ENCODE measurements at places on chromosomes 5 and 9.

GRCh38 chr5:91499943-91500531, 116.9 kb upstream of the ARRDC3 start:
- no peaks in the 10 kb centered on the region for H3K4me1 ChIP-seq
- H3K36me3 ChIP-seq = no peaks in the 10 kb centered on the region
- no peak for DNase-seq
- no peaks in the 10 kb centered on the region for H3K27me3 ChIP-seq
- no peak overlapping the region for H3K27ac ChIP-seq
- H3K4me3 ChIP-seq = no peak overlapping the region

- H3K36me3 ChIP-seq = no peaks in the 10 kb centered on the region
- H3K27ac ChIP-seq = peak overlapping the region; percentile 74
- peak overlapping the region; percentile 77 for H3K4me3 ChIP-seq
Observed at GRCh38 chr9:126470241-126470993, 143.3 kb upstream of the LMX1B start.

GRCh38 chr5:78777901-78778300, 129.3 kb upstream of the LHFPL2 start:
- no peaks in the 10 kb centered on the region for H3K4me1 ChIP-seq
- no peak for DNase-seq
- no peak overlapping the region for H3K4me3 ChIP-seq
- H3K27me3 ChIP-seq = no peaks in the 10 kb centered on the region
- no peak overlapping the region for H3K27ac ChIP-seq
- H3K36me3 ChIP-seq = peaks cover 18% of the 10 kb centered on the region

GRCh38 chr9:87534036-87534435, 36.4 kb downstream of the DAPK1 start:
- no peak overlapping the region for H3K4me3 ChIP-seq
- no peak overlapping the region for H3K27ac ChIP-seq
- no peak for DNase-seq
- no peaks in the 10 kb centered on the region for H3K4me1 ChIP-seq

GRCh38 chr5:132458651-132459030, 31.9 kb downstream of the IRF1 start:
- H3K4me3 ChIP-seq = peak overlapping the region; percentile 57
- no peak for DNase-seq
- peaks cover 77% of the 10 kb centered on the region for H3K4me1 ChIP-seq
- peaks cover 18% of the 10 kb centered on the region for H3K36me3 ChIP-seq
- peak overlapping the region; percentile 96 for H3K27ac ChIP-seq
- no peaks in the 10 kb centered on the region for H3K27me3 ChIP-seq

DNA sequence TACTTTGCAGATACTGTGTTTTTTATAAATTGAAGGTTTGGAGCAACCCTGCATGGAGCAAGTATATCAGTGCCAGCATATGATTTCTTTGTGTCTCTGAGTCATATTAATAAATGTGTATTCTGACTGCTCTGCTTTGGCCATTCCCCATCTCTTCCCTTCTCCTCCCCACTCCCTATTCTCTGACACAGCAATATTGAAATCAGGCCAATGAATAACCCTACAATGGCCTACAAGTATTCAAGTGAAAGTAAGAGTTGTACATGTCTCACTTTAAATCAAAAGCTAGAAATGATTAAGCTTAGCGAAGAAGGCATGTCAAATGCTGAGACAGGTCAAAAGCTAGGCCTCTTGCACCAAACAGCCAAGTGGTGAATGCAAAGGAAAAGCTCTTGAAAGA, 82.2 kb upstream of the TLX3 start:
- no peak overlapping the region for H3K27ac ChIP-seq
- no peak for DNase-seq
- no peaks in the 10 kb centered on the region for H3K36me3 ChIP-seq

DNA sequence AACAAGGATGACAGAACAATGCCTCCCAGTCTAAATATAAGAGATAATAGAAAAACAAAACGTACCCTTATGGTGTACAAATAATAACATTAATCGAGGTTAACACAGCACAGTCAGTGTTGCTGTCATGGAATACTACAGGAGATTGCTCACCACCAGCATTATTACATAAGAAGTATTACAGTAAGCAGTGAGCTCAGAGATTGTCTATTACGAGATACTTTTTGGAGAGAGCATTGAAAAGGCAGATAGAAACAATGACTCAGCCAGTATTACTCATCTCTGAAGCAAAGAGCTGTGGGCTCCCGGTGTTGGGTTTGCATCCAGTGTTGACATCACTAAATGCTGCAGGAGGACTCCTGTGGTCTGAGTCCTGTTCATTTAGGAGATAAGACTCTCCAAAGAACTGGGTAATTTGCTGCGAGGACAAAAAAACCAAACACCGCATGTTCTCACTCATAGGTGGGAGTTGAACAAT, 191.9 kb upstream of the SEMA6A start:
- no peak overlapping the region for H3K27ac ChIP-seq
- no peak for DNase-seq
- no peaks in the 10 kb centered on the region for H3K36me3 ChIP-seq
- H3K4me3 ChIP-seq = no peak overlapping the region

DNA sequence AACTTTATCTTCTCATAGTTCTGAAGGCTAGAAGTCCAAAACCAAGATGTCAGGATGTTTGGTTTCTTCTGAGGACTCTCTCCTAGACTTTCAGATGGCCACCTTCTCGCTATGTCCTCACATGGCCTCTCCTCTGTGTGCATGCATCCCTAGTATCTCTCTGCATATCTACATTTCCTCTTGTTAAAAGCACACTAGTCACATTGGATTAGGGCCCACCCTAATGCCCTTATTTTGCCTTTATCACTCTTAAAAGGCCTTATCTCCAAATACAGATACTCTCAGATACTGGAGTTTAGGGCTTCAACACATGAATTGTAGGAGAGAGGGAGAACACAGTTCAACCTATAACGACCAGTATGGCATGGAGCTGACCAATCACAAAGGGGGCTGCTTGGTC, 151.7 kb downstream of the PRELID2 start:
- no peak for DNase-seq
- H3K4me3 ChIP-seq = no peak overlapping the region
- no peaks in the 10 kb centered on the region for H3K36me3 ChIP-seq

DNA sequence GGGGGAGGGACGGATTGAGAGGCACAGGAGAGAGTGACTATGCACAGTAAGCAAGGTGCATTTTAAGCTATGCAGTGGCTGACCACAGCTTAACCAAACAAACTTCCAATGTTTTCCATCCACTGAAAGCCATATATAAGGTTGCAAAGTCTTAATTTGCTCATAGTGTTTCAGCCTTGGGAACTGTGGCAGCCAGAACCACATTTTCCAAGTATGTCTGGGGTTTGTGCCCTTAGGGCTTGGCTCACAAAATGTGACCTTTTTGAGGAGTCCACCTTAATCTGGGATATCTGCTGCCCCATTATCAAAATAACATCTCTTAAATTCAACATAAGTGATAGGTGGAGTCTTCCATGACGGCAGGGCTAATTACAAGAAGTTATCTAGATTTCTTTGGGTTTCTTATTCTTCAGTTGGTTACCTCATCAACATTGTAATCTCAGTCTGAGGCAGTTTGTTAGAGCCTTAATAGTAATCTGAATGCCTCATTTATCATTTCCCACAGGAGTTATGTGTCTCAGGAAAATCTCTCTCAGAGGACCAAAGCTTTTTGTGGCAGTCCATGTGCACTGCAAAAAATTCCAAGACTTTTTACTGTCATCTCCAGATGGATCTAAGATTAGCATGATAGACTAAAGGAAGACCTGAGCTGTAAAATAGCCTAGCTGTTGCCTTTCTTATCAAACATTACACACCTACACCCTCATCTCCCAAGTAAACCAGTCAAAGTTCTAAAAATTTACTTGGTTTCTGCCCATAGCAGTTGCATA, 15.2 kb upstream of the UBQLN1 start:
- H3K27me3 ChIP-seq = no peaks in the 10 kb centered on the region
- H3K36me3 ChIP-seq = no peaks in the 10 kb centered on the region
- DNase-seq = no peak
- H3K27ac ChIP-seq = no peak overlapping the region
- H3K4me3 ChIP-seq = no peak overlapping the region
- no peaks in the 10 kb centered on the region for H3K4me1 ChIP-seq

DNA sequence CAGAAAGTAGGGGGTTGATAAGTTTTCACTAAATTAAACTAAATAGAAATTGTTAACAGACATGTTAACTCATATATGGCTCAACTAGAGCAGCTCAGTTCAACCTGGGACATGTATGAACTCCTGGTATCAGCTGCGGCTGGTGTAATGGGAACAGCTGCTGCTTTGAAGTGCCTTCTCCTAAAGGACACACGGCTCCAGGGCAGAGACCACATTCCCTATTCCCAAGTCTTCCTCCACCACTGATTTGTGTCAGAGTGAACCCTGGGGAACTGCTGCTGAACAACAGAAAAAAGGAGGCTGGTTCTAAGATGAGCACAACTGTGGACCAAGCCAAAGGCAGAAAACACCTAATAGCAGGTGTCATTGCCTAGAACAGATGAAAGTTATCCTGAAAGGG, 71.1 kb downstream of the MAPKAP1 start:
- H3K36me3 ChIP-seq = no peaks in the 10 kb centered on the region
- peak overlapping the region; percentile 40 for H3K4me3 ChIP-seq
- DNase-seq = no peak

DNA sequence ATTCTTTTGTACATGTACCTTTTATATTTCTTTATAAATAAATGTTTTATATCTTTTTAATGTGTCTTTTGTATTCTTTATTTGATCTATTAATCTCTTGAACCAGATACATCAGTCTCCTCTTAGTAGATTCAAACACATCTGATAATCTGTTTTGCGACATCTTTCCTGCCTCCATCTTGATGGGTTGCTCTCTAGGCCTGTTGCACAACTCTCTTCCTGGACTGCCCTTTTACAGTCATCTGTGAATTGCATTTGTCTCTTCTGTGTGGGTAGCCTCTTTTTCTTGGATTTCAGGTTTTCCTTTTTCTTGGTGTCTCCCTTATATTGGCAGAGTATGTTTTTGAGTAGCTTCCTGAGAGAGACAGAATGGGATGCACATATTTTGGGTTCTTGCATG, 6.2 kb downstream of the ZFYVE16 start:
- H3K4me1 ChIP-seq = peaks cover 14% of the 10 kb centered on the region
- no peak for DNase-seq
- no peaks in the 10 kb centered on the region for H3K27me3 ChIP-seq
- H3K27ac ChIP-seq = no peak overlapping the region
- peaks cover 9% of the 10 kb centered on the region for H3K36me3 ChIP-seq
- H3K4me3 ChIP-seq = no peak overlapping the region

- H3K36me3 ChIP-seq = no peaks in the 10 kb centered on the region
- H3K27me3 ChIP-seq = no peaks in the 10 kb centered on the region
Observed at GRCh38 chr9:127869310-127870152, 7.9 kb downstream of the AK1 start.

- no peak for DNase-seq
- H3K4me3 ChIP-seq = no peak overlapping the region
- no peaks in the 10 kb centered on the region for H3K4me1 ChIP-seq
- H3K27me3 ChIP-seq = no peaks in the 10 kb centered on the region
Observed at GRCh38 chr5:75623846-75624245, 12.6 kb downstream of the ANKDD1B start.

GRCh38 chr9:113139225-113139829, 11.5 kb upstream of the SLC31A2 start:
- DNase-seq = no peak
- no peaks in the 10 kb centered on the region for H3K4me1 ChIP-seq
- H3K27ac ChIP-seq = no peak overlapping the region

DNA sequence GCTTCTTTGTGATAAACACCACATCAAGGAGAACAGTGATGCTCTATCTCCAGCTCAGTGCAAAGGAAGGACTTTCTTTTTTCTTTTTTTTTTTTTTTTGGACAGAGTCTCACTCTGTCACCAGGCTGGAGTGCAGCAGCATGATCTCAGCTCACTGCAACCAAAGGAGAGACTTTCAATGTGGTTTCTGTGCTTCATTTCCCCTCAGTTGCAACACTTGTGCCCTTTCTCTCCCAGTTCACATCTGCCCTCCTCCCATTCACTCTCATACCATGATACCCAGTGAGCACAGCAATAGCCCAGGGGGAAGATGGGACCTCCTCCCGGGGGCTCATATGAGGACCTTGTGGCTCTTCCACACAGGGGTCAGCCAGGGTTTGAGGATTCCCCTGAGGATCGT, 110.0 kb downstream of the MTRR start:
- DNase-seq = no peak
- H3K27ac ChIP-seq = no peak overlapping the region
- no peak overlapping the region for H3K4me3 ChIP-seq
- H3K4me1 ChIP-seq = no peaks in the 10 kb centered on the region

DNA sequence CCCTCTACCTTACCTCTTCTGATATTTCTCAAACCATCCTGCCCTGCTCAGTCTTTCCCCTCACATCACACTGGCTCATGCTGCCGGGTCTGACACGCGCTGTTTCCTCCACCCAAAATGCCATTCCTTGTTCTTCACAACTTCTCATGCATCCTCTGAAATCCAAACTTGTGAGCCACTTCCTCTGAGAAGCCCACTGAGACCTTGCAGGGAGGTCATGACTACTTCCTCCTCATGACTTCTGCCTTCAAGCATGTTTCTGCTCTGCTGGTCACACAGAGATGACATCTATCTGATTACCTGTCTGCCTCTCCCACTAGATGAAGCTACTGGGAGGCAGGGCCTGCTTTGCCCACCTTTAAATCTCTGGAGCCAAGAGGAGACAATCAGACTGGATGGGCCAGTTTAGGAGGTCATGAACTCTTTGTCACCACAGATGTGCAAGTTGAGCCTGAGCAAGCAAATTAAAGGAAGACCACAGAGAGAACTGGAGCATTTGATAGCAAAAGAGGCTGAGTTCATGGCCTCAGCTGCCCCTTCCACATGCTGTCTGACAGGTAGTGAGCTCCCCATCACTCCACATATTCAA, 119.8 kb upstream of the TBC1D2 start:
- H3K27ac ChIP-seq = peak overlapping the region; percentile 10
- H3K4me1 ChIP-seq = peaks cover 16% of the 10 kb centered on the region
- peak; percentile 45 for DNase-seq
- H3K4me3 ChIP-seq = peak overlapping the region; percentile 7
- no peaks in the 10 kb centered on the region for H3K27me3 ChIP-seq

- H3K27ac ChIP-seq = no peak overlapping the region
- no peak for DNase-seq
- peaks cover 3% of the 10 kb centered on the region for H3K36me3 ChIP-seq
Observed at GRCh38 chr5:72516916-72517315, 9.7 kb upstream of the ZNF366 start.

GRCh38 chr9:89797937-89798455, 193.2 kb downstream of the GADD45G start:
- no peaks in the 10 kb centered on the region for H3K4me1 ChIP-seq
- H3K27ac ChIP-seq = no peak overlapping the region
- H3K36me3 ChIP-seq = no peaks in the 10 kb centered on the region
- no peak overlapping the region for H3K4me3 ChIP-seq
- no peaks in the 10 kb centered on the region for H3K27me3 ChIP-seq
- no peak for DNase-seq
